ENCODE measurements at places on chromosomes 16 and 17.

DNA sequence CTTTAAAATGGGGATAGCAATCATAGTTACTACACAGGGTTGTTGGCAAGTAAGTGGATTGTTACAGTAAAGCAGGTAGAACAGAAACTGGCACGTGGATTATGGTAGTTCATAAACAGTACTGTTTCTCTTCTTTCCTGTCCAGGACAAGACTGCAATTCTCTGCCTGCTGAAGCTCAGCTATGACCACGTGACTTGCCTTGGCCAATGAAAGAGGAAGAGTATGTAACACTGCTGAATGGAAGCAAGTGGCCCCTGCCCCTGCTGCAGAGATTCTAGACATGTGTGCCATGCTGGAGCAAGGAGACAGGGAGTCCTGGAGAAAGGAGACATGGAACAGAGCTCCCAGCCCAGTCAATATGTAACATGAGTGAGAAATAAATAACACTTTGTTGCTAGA, 66.6 kb upstream of the TOX3 start:
- no peak for DNase-seq

- DNase-seq: no peak
Observed at GRCh38 chr17:28045304-28045703, 2.8 kb downstream of the NLK start.

DNA sequence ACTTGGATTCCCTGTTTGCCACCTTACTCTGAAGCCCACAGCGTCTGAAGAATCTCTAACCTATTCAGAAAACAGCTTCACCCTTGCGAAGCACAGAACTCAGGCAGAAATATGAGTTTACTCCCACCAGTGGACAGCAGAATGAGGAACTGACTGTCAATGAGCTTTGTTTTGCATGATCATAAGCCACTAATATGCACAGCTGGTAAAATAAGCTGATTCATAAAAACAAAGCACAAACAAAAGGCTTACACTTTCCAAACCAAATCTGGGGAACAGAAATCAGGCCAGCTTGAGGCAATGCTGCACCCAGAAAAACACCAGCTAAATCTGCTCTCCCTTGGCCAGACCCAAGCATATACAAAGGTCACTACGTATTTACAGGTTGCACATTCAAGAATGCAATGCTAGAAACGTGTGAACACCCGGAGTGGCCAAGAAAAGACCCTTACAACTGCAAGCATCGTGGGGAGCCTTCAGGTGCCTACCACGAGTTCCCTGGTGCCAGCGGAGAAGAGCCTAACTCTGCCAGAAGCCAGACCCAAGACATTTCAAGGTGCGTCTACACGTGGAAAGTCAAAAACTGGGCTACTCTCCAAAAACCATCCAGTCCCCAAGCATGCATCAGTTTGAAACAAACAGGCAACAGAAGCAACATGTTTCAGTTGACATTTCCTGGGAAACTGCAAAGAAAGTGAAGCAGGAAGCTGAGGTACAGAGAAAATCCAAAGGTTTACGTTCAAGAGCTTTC, 207.1 kb downstream of the ZFHX3 start:
- DNase-seq: no peak

DNA sequence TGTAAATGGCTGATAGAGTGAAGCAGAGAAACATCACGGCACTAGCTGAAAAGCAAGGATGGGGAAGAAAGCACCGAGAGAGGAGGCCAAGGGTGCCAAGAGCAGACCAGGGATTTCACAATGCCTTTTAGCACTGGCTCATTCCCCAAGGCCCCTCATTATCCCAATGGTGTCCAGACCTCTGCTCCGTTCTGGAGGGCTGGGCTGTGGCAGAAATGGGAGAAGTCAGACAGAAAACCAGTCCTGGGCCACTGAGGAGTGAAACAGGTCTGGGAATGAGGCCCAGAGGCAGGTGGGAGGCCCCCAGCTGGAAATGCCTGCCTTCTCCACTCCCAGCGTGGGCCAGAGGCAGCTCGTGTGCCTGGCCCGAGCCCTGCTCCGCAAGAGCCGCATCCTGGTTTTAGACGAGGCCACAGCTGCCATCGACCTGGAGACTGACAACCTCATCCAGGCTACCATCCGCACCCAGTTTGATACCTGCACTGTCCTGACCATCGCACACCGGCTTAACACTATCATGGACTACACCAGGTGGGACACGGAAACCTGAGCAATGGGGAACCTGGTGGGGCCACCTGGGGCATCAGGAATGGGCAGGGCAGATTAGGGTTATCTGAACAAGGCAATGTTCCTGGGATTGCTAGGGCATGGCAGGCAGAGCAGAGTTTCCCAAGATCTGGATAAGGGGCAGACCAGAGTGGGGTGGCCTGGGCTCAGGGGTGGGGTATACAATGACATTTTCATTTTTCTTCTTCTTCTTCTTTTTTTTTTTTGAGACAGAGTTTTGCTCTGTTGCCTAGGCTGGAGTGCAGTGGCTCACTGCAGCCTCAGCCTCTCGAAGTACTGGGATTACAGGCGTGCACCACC, 20.3 kb downstream of the ANKRD40 start:
- DNase-seq: no peak

DNA sequence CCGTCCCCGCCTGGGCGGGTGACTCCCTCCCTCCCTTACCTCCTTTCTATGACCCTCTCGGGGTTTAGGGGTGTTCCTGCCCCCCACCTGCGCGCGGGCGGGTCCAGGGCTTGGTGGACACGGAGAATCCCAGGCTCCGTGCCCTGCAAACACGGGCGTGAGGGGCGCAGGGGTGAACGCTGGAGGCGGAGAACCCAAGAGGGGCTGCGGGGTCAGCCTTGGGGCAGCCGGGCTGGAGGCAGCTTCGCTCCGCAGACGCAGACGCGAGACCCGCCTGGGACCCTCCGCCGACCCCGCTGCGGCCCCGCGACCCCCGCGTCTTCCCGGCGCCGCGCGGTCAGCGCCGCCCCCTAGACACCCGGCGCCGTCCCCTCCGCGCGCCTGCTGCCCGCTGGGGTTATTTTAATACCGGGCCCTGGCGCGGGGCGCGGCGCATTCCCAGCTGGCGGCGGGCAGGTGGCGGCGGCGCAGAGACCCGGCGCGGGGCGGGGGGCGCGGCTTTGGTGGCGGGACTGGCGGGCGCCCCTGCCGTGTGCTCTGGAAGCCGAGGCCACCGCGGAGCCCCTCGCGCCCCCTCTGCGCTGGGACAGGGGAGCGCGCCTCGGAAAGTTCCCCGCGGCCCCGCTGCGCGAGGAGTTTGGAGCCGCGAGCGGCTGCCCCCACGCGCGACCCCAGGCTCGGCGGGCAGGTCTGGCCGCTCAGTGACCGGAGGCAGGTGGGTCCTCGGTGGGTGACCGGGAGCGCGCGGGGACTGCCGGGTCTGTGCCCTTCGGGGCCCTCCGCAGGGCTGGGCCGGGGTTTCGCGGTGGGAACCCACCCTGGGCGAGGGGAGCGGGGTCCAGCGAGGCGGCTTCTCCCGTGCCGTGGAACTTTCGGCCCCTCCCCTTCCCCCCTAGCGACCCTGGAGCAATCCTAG, at the start of gene UTS2R:
TSS of gene UTS2R (plus strand) at position 433 of the 916 bp plus-strand sequence. CDS start 2,560 bp downstream, outside the sequence.
- no peak for DNase-seq

GRCh38 chr17:41912925-41913324, 5.8 kb downstream of the ACLY start:
- DNase-seq: no peak

GRCh38 chr17:17275971-17276370, 5.1 kb downstream of the COPS3 start:
- no peak for DNase-seq

DNA sequence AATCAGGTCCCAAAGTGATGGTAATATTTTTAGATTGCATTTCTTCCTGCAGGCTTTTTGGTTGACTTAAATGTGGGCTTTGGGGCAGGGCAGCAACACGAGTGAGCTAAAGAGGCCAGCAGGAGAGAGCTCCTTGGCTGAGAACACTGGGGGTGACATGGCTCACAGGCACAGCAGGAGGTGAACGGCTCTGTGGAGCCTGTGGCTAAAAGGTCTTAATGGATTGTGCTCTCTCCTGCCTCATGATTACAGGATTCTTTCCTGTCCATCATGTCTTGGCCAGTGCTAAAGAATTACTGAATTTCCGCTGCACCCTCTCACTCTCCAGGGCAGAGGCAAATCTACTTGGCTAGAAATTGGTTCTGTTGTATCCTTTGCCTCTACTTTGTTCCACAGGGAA, 366.6 kb downstream of the HS3ST4 start:
- DNase-seq: no peak

DNA sequence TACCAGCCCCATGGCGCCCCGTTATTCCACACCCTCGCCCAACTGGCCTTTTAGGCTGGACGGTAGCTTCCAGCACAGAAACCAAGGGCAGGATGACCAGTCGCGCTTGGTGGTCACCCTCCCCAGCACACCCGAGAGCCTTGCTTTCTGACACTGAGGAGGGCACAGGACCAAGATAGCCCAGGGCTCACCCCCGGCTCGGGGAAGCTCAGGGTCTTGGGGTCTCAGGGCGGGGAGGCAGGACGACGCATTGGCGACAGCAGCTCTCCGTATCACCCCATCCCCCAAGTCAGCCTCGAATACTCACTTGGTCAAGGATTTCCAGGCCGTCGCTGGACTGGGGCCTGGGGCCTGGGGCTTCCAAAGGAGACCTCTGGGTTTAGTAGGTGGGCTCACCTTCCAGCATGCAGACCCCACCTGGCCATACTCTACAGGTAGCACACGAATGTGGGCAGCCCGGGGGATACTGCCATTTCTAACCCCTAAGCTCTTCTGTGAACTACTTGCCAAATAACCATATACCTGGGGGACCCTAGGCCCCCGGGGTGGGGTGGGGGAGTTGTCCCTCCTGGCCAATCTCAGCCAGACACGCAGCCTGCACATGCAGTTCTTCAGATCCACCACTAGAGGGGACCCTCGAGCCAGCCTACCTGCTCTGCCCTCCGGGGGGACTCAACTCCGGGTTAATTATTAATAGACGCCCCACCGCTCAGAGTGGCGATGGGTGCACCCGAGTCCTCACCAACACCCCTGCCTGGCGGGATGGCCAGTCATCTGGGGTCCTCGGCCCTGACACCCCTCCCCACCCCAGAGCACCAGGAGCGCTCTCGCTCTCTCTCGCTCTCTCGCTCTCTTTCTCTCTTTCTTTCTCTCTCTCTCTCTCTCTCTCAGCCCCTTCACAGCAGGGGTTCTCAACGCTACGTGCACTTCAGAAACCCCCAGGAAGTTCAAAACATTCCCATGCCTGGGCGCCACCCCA, 30.0 kb downstream of the TBC1D16 start:
- DNase-seq: no peak

GRCh38 chr17:58338841-58339754, 10.5 kb upstream of the TSPOAP1 start:
- DNase-seq: no peak

DNA sequence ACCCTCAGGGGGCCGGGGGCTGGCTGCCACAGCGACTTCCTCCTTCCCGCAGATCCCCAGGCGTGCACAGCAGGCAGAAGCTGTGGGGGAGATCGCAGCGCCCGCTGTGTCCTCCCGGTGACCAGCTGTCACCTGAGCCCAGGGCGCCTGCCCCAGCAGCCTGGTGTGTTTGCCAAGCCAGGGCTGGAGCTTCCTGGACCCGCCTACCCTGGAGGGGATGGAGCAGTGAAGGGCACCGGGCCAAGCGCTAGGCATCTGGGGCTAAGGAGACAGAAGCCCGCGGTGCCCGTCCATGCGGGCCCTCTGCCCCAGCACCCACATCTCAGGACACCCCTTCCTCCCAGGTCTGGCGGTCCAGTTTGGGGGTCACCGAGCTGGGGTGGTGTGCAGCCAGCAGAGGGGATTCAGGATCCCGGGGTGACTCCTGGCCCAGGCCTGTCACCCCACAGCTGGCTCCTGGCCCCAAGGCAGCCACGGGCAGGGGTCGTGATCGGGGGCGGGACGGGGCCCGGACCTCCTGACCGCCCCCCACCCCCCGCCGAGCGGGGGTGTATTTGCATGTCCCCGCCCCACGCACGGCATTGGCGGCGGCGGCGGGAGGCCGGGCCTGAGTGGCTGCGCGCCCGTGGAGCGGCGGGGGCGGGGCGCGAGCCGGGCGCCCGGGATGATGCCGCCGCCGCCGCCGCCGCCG, at the start of gene RAB26:
TSS of gene RAB26 (plus strand) at position 645 of the 691 bp plus-strand sequence. CDS start 159 bp downstream, outside the sequence.
- no peak for DNase-seq

All from glomerular endothelial cell (primary cell).